ENCODE measurements at places on chromosomes 1 and 21.

GRCh38 chr1:202852163-202852904 lies 36.6 kb downstream of the RABIF start:
- peak; percentile 57 for DNase-seq

- no peak for DNase-seq
Measured at GRCh38 chr1:213530611-213531320, 457.0 kb upstream of the PROX1 start.

DNA sequence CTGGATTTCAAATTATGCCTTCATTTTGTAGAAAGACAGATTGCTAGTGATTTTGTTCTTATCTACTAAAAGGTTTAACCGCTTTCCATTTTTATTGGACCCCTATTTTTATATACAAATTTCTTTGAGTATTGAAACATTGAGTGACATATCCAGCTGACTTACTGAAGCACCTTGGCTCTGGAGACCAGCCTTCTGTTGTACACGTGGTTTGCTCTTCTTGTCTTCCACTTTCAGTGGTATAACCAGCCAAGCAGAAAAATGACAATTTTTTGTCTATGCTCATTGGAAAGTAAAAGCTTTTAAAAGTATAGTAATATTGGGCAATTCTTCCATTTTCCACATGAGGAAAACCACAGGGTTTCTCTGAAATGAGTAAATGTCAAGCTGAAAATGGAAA lies 4.4 kb downstream of the F13B start:
- DNase-seq: no peak

- DNase-seq: no peak
Measured at GRCh38 chr21:38469642-38470041, 28.6 kb downstream of the ERG start.

GRCh38 chr1:20265250-20265649 lies 25.4 kb upstream of the VWA5B1 start:
- no peak for DNase-seq

GRCh38 chr1:110011527-110012041 lies 22.8 kb upstream of the STRIP1 start:
- DNase-seq: peak; percentile 52

DNA sequence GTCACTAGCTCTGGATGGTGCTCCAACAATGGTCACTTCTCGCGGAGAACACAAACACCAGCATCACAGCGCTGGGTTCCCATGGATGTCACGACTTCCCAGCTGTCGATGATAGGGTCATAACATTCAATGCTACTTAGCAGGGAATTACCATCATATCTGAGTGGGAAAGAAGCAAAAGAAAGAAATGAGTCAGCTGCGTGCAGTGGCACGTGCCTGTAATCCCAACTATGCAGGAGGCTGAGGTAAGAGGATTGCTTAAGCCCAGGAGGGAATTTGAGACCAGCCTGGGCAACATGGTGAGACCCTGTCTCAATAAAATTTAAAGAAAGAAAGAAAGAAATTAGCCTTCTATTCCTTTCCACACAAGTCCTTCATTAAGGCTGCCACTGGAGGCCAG lies 3.6 kb upstream of the RABIF start:
- no peak for DNase-seq

GRCh38 chr1:57300186-57300585 lies 123.7 kb downstream of the DAB1 start:
- no peak for DNase-seq

- DNase-seq: no peak
Measured at GRCh38 chr21:42153746-42154145, 65.2 kb upstream of the ABCG1 start.

- DNase-seq: no peak
Measured at GRCh38 chr1:62263006-62263813, 56.0 kb downstream of the KANK4 start.

DNA sequence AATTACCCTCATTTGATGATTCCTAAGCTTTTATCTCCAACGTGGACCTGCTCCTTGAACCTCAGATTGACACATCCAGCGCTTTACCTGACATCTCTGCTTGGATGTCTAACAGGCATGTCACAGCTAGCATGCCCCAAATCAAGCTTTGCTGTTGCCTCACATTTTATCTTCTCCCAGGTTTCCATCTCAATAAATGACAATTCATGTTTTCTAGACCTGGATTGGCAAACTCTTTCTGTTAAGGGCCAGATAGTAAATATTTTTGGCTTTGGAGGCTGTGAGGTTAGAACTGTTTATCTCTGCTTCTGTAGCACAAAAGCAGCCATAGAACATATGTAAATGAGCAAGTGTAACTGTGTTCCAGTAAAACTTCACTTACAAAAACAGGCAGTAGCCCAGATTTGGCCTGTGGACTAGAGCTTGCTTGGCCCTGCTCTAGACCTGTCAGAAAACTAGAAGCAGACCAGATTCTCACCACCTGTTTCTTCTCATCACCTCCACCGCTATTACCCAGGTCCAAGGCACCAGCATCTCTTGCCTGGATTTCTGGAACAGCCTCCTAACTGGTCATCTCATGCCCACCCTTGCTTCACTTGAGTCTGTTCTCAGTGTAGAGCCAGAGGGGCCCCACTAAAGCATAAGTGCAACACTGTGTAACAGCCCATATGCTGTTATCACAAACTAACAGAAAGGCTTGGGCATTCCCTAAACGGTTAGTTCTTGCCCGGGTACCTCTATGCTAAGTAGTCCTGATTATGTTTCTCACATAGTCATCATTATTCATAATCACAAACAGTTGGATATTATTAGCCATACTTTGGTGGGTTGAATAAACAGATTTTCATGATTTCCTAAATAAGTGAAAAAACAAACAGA lies 42.3 kb downstream of the UBE4B start:
- no peak for DNase-seq

DNA sequence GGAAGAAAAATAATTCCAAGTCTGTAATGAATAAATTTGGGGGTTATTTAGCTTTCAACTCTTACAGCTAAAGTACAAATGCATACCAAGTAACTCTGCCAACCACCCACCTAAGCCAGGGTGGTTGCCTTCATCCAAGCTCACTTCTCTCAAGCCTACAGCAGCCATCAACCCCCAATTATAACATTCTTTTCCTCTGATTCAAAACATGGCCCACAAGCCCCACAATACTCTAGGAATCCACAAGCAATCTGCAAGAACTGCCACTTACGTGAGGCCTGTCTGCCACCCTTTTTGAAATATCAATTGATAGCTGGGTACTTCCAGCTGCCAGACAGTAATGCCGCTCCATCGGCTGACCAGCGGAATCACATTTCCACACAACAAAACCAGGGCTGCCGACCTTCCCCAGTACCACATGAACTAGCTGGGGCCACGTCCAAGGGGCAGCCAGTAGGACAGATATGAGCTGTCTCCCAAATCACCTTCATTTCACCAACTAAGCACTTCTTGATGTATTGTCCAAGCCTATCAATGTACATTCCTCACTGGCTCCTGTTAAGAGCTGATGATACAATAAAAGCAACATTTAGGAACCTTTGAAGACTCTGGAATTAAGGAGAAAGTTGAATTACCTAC lies 3.2 kb downstream of the LBR start:
- DNase-seq: peak; percentile 39

DNA sequence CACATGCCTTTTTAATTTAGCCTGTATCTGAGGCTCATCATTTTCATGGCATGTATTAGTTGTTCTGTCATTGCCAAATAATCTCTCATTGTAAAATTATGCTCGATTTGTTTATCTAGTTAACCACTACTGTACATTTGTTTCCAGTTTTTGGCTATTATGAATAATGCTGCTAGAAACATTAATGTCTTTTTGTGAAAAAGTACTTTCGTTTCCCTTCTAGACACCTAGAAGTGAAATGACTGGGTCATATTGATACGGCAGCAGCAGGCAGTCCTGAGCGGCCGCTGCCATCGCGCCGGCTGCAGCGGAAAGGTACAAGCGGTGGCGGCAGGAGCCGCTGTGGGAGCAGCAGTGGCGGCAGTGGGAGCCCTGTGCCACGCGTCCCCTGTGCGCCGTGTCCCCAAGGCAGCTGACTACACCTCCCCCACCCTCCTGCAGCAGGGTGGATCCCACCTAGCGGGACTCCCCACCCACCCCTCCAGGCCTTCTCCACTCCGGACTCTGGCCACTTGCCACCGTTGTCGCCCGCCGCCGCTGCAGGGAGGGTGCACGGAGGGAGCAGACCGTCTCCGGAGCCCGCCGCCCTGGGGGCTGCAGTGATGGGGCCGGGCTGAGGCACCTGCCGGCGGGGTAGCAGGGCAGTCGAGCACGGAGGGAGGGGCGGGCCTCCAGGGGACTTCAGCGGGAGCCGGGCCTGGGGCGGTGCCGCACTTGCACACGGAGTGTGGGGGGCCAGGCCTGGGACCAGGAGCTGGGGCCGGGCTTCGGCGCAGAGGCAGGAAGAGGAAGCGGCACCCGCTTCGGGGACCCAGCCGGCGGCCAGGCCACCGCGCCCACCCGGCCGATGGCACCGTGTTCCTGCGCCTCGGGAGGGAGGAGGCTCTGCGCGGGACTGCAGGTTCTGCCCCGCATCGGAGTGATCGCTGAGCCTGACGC lies 66.8 kb upstream of the RGS7 start:
- DNase-seq: peak; percentile 54
